Caki2 (cell line): ENCODE measurements at places on chromosomes 2 and 18. TPM values are rescaled to one million over a fixed set of nuclear protein-coding genes. Genes with fewer than 3 reads are reported as not detected.

GRCh38 chr2:127034883-127035611 is 71.9 kb downstream of the BIN1 start:
- no peak for DNase-seq

DNA sequence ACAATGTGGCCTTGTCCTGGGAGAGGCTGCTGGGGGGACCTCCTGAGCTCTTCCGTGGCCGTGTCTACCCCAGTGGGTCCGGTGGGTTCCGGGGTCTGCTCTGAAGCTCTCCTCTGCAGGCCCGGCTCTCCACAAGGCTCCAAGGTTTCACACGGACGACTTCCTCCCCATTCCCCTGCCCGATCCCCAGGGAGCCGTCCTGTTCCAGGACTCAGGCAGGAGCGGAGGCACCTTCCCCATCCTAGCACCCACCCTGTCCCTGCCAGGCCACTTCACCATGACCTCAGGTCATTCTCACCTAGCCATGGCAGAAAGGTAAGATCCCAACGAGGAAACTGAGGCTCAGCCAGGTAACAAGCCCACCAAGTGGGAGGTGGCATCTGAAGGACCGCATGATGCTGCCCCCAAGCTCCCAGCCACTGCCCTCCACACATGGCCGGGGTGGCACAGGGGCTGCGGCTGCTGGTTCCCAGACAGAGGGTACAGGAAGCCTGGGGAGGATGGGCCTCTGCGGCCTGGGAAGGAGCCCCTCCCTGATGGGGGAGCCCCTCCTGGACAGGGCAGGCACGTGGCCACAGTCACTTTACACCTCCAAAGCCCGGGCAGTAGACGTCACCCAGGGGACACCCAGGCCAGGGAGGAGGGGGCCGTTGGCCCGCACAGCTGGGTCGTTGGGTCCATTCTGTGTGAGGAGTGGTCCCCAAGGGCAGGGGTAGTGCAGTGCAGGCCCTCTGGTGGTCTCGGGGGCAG is 274.0 kb downstream of the NDUFA10 start:
- DNase-seq = no peak

DNA sequence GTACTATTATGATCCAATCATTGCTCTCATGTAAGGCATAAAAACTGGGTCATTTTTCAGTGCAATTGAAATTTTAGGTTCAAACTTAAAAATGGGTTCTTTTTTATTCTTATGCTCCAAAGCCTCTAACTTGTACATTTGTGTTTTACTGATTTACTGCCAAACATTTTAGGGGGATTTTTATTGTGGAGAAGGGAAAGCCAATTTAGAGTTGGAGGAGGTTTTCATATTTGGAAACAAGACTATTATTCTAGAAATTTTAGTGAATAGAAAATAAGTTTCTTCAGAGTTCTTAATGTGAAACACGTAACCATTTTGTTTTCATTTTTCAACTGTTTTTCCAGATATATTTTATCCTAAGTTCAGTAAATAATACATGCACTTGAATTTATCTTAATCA is 138.6 kb downstream of the DOCK10 start:
- DNase-seq = no peak

DNA sequence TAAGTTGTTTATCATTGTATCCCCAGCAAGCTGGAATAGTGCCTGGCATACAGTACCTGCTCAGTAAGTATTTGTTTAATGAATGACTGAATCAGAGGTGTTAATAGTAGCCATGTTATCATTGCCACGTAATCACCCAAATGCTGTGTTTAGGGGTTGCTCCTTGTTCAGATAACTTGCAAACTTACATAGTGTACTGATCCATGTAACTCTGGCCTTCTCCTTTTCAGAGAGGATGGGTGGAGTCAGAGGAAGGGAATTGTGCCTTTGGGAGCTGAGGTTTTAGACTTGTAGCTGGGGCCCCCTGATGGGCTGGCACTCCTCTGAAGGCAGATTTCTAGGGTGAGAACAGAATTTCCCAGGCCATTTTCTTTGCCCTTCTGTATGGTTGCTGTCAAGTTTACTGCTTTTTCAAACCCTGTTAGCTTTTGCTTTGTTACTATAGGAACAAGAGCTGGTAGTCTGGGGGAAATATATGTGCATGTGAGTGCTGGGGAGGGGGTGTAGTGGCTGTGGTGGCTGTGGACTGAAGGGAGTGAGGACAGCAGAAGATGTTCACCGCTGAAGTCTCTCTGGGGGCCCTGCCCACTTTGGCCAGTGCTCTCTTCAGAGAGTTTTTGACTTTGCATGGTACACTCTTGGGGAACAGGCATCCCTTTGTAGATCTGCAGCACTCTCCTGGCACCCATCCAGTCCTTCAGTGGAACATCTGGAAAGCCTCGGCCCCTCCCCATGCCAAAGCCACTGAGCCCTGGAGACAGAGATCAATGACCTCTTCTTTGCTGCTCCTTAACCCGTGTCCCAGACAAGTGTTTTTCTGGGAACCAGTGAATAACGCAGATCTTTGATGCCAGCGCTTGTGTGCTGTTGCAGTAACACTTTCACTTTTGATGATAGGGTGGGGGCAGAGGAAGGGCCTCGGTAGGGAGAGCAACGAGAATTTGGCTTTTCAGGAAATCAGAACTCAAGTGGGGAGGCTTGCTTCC is 209.0 kb downstream of the PRKCE start:
- no peak for DNase-seq

- DNase-seq = no peak
These were observed 30.8 kb downstream of the CCDC150 start for GRCh38 chr2:196670342-196670741.

The NT5C1B gene
- total RNA-seq = not detected in 2 replicates

DNA sequence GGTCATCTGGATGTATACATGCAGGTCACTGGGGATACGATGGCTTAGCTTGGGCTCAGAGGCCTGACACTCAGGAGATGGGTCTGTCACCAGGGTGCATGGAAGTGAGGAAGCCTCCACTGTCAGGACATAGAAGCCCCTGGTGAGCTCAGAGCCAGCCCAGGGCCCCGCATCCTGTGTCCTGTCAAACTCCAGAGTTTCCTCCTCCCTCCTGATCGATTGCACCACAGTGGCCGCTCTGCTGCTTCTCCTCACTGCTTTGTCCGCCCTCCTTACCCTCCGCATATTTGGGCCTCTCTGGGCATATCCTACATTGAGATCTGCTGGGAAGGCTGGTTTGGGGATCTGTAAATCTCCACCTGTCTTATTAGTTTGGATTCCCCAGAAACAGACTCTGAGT is 37.5 kb upstream of the ATG16L1 start:
- DNase-seq = no peak

GRCh38 chr2:58291726-58292438 is 50.8 kb upstream of the FANCL start:
- no peak for DNase-seq

The LONRF2 gene
- 3.6 and 4.7 TPM in 2 replicates for total RNA-seq

GRCh38 chr2:122105171-122105876 is 349.9 kb downstream of the TSN start:
- DNase-seq = no peak

DNA sequence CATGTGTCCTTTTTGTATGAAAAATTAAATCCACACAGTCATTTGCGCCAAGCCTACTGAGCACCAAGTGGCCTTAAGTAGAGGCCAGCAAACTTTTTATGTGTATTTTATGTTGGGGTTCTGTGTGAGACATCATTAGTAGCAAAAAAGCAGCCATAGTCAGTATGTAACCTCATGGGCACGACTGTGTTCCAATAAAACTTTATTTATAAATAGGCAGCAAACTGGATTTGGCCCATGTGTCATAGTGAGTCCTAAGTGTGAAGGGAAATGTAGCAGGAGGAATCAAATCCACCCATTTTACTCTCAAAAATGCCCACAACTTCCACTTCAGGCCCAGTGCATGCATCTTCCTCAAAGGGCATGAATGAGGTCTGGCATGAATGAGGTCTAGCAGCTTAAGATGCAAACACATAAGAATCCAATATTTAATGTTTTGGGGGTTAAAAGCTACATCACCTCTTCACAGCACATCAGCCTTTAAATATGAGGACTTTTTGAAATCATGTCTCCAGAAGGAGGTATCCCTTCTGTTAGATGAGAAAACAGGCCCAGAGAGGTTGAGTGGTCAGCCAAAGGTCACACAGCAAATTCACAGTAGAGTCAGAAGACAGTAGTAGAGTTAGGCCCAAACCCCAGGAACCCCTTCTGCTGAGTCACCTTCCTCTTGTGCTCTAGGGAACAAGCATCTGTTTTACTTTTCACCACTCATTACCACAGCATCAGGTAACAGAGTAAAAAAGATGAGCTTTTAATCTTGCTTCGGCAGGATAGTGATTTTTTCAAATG is 45.6 kb downstream of the MREG start:
- DNase-seq = no peak

DNA sequence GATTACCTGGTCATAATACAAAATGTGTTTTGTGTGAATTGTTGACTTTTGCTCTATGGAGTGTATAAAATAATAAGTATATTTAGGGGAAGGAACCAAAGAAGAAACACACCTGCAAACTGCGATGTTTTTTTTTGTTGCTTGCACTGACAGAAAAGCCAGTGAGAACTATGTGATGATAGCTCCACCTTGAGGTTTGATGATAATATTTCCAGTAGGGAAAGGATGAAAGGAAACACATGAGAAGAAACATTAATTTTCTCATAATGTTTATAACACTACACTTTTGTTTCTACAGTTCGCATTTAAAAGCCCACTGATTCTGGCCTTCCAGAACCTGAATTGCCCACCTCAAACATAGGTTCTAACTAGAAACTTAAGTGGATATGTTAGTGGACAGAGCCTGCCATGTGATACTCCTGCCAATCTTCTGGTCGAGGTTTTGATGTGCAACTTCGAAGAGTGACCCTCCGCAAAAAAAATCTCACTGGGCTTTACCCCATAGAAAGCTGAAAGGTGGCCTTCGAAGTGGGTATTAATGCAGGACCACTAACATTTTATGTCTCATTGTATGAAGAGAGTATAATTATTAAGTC is 476.4 kb upstream of the SPHKAP start:
- DNase-seq = peak; percentile 12

DNA sequence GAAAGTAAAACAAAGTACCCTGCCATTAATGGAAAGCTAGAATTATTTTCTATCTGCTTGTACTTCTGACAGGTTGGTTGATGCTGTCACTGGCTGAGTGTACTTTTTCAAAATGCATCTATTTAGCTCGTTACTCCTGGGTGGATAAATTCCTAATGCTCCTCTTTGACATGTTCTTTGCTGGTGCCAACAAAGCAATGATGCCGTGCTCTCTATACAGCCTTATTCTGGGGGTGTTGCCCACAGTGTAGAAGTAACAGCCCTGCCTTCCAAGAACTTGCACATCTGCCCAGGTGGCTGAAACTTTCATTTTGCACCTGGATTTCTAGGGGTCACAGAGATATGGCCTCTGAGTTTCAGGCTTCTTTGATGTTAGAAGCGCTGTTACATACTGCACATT is 132.4 kb downstream of the SLC4A3 start:
- no peak for DNase-seq

DNA sequence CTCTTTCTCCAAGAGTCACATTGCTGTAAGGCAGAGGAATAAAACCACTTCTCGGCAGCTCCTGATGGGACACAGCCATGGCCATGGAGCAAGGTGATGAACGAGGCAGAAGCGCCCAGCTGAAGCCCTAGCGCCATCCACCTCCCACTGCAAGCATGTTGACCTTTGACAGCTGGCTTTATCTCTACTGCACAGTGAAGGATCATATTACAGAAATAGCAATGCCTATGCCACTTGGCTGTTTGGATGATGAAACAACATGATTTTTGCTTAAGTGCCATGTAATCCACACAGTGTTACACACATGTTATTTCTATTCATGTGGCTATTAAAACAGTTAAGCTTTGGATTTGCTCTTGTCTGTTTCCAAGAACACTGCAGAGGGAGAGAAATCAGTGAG is 167.7 kb downstream of the VAPA start:
- DNase-seq = no peak

- no peak for DNase-seq
These were observed 185.2 kb upstream of the LRRTM1 start for GRCh38 chr2:80489717-80490116.
